Gastroesophageal sphincter (tissue), 4 donors: ENCODE measurements at places on chromosomes 7 and 10.
A peak's percentile ranks its signal among the peaks of the same experiment; 100 is the strongest.

- no peak for ATAC-seq
Observed at GRCh38 chr10:79103129-79103528, 34.4 kb downstream of the ZMIZ1 start.

- no peak for ATAC-seq
Observed at GRCh38 chr10:11057994-11058393, 40.3 kb downstream of the CELF2 start.

DNA sequence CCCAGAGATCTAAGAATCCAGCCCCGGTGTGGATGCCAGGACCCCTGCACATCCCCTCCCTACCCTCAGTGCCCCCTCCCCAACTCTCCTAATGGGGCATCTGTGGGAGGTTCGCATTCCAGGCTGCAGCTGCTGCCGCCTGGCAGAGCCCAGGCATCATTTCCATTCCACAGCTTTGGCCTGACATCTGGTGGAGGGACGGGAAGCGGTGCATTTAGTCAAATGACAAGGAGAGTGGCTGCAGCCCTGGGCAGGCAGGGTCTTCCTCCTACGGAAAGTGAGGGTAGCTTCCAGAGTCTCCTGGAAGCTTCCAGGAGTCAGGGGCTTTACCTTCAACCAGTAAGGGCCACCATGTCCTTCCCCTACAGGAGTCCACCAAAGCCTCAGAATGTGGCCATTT, 30.8 kb downstream of the PRLHR start:
- ATAC-seq, result no peak

- no peak for ATAC-seq
Observed at GRCh38 chr7:99143521-99143852, 421 bp downstream of the SMURF1 start.

- ATAC-seq, result no peak
Observed at GRCh38 chr10:11886851-11887250, 63.7 kb downstream of the PROSER2 start.

- ATAC-seq, result no peak
Observed at GRCh38 chr10:61623161-61623560, 39.6 kb upstream of the CABCOCO1 start.

DNA sequence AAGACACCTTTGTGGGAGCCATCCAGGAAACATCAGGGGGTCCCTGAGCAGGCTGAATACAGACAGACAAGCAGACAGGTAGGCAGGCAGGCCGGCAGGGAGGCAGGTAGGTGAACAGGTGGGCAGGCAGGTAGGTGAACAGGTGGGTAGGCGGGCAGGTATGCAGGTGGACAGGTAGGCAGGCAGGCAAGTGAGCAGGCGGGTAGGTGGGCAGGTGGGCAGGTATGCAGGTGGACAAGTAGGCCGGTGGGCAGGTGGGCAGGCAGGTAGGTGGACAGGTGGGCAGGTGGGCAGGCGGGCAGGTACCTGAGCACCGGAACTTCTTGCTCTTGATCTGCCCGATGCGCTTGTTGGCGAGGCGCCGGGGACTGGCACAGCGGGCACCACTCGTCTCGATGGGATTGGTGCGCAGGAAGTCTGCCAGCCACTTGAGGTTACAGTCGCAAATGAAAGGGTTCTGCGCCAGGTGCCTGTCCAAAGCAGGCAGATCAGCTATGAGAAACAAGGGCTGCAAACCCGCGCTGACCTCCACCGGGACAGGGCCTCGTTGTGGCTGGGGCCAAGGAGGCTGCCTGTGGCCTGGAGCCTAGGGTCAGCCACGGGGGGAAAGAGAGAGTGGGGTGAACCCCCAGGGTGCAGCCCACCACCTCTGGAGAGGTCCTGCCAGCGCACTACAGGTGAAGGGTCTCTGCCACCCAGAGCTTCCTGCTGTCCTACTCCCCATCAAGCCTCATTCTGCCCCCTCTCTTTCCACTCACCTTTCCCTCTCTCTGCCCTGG, 136.9 kb downstream of the SLIT1 start:
- ATAC-seq, result no peak

GRCh38 chr7:121372376-121373010, 23.6 kb downstream of the FAM3C start:
- no peak for ATAC-seq

DNA sequence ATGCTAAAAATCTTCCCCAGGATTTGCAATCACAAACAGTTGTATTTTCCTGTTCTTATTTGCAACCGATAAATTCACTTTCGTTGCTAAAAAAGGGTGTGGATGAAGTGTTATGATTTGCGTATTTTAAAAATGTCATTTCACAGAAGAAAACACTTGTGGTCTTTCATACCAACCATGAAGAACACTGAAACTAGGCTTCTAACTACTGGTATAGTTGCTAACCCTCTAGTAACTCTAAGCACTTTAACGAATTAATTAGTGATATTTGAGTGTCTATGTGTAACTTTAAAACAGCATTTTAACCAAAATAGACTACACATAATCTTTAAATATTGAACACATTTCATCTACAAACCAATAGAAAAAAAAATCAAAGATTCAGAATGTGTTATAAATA, 188.1 kb upstream of the PTN start:
- ATAC-seq, result no peak

GRCh38 chr10:28147706-28148105, 148.8 kb upstream of the ODAD2 start:
- ATAC-seq, result no peak

DNA sequence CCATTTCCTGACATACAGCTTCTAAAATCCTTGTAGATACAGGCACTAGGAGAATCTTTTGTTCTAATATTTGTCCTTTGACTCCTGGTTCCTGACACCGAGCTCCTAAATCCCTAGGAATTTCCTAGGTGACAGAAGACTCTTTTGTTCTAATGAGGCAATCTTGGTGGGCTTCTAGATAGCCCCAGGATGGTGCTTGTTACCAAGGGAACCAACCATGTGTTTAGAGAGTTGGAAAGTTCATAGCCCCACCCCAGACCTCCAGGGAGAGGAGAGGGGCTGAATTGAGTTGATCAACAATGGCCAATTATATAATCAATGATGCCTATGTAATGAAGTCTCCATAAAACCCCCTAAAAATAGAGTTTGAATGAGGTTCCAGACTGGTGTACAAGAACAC, 145.1 kb downstream of the JMJD1C start:
- ATAC-seq, result no peak

DNA sequence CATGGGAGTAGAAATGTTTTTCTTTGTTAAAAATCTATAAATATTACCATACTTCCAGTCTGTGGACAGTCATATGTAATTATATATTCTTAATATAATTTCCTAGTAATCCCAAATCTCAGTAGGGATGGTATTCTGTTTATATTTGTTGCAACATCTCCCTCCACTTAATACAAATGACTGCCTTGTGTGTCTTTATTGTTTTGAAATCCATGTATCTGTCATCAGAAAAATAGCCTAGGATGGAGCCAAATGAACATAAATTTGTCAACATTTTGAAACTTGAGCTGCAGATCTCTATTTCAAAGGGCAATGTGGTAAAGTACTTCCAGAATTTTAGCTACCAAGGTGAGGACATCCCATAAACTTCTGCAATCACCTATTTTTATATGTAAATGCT, 290.7 kb downstream of the TSPAN12 start:
- no peak for ATAC-seq

GRCh38 chr10:25815999-25816768, 117.8 kb upstream of the MYO3A start:
- no peak for ATAC-seq

GRCh38 chr7:34224281-34224680, 318.9 kb downstream of the BMPER start:
- no peak for ATAC-seq

DNA sequence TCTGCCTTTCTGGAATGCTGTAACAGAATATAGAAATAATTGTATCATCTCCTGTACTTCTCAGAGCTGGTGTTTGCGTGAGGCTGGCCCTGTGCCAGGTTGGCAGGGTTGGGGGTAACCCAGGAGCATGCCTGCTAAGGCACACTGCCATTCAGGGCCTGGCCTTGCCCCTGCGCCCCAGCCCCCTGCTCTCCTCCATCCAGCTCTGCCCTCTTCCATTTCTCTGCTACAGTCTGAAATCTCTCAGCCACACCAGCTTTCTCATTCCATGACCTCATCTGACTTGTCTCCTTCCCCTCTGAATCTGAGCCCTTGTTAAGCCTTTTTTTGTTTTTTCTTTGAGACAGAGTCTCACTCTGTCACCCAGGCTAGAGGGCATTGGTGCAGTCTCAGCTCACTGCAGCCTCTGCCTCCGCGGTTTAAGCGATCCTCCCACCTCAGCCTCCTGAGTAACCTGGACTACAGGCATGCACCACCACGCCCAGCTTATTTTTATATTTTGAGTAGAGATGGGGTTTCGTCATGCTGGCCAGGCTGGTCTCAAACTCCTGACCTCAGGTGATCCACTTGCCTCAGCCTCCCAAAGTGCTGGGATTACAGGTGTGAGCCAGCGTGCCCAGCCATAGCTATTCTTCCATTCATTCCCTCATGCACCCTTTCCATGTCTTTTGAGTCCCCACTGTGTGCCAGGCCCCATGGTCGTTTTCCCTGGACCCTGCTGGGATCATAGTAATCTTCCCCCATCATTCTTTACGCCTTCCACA, 206.8 kb downstream of the CUX1 start:
- ATAC-seq, result no peak

DNA sequence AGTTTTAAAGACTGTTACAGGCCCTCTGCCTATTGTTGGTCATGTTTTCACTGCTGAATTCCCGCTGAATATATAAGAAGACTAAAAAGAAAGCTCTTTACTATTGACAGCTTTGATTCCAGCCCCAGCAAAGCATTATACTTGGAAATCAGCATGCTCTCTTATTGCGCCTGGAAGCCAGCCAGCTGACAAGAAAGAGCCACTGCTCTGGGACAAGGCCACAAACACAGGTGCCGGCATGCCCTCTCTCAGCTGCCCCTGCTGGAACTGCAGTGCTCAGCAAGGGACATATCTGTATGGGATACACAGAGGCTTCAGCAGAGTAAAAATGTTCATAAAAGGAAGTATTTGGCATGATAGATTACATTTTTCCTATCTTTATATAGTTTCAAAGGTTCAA, 523.9 kb downstream of the ADRA2A start:
- no peak for ATAC-seq

DNA sequence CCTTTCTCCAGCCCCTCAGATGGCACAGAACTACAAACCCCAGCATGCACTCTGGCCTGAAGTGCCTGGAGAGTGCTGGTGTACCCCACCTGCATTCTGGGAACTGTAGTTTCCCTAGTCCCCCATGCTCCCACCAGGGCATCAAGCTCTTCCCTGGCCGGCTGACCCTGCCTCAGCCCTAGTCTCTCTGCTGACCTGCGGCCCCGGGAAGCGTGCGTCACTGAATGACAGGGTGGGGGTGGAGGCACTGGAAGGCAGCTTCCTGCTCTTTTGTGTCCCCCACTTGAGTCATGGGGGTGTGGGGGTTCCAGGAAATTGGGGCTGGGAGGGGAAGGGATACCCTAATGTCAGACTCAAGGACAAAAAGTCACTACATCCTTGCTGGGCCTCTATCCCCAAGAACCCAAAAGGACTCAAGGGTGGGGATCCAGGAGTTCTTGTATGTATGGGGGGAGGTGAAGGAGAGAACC, 2.1 kb downstream of the NOS3 start:
- peak; percentile 57 for ATAC-seq

- no peak for ATAC-seq
Observed at GRCh38 chr10:13872411-13872810, 285.6 kb downstream of the PRPF18 start.

GRCh38 chr10:43929122-43929521, 280.4 kb upstream of the ZNF32 start:
- no peak for ATAC-seq

GRCh38 chr7:134630893-134631292, 15.8 kb upstream of the BPGM start:
- ATAC-seq, result no peak

- ATAC-seq, result no peak
Observed at GRCh38 chr10:92241158-92241500, 49.7 kb downstream of the CPEB3 start.

DNA sequence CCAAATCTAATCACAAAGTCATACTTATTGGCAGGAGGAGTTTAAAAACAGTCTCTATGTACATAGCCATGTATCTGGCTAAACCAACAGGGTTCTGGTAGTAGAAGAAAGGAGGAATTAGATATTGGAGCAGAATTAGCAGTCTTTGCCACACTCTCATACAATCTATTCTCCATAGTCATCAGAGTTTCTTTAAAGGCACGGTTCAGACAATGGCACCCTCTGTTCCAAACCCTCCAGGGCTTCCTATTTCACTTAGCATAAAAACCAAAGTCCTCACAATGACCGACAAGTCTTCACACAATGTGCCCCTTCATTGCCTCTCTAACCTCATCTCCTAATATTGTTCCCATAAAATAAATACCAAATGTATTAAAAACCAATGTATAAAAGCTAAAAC, 12.7 kb downstream of the ZNF438 start:
- no peak for ATAC-seq

DNA sequence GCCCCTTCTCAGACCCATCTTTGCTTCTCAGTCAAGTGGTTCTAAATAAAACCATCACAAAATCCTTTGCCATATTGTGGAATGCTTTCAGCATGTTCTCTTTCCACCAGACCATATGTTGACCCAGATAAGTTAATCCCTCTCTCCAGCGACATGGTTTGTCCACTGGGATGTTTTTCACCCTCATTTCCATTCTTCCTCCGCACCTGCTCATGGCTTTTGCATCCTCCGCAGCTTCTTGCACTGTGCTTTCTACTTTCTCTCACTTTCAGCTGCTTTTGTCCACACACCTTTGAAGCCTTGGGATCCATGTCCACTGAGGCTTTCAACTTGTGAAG, 52.3 kb upstream of the WAC start:
- ATAC-seq, result no peak

DNA sequence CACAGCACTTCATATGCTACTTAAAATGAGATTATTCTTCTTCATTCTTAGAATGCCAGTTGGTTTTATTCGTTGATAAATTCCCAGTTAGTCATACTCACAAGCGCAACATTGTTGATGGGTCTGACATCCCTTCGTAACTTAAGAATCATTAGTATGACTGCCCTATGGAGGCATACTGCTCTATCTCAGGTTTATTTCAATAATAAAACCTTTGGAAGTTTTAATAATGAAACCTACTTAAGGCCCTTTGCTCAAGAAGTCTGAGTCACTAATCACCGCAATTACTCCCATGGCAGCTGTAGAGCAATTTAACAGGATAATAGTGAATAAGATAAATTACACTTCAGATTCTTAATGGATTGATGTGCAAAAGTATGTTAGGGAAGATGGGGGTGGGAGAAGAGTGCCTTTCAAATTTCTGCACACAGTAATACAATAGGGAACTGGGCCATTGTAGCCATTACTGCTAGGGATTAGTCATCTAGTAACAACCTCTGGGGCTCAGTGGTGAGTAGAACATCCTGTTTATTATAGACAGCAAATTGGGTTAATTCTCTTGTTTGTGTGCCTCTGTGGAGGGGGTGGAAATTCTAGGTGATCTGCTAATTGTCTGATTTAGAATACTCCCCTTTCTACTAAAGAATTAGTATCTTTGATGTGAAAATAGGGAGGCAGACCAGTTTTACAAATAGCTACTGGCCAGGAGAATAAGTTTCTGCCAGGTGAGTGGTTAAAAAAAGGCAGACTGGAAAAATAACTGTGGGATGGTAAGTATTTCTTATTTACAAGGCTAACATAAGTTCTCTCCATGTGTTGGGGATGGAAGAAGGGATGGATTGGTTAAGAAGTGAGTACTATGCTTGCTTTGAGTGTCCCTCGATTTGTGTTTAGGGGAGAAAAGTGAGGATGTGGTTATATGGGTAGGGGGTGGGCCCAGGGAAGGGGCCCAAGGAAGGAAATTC, 74.5 kb upstream of the VKORC1L1 start:
- no peak for ATAC-seq
